ENCODE measurements at places on chromosomes 3 and 15.

GRCh38 chr3:89179355-89180001 is 72.1 kb downstream of the EPHA3 start:
- no peak for DNase-seq

- DNase-seq = peak; percentile 16
Measured at GRCh38 chr15:51283026-51283425, 55.4 kb downstream of the CYP19A1 start.

GRCh38 chr3:52277972-52278509 is 408 bp downstream of the WDR82 start:
- peak; percentile 81 for DNase-seq

- DNase-seq = no peak
Measured at GRCh38 chr15:68807249-68807648, 13.4 kb downstream of the ANP32A start.

GRCh38 chr3:101941318-101942040 is 92.2 kb downstream of the NFKBIZ start:
- no peak for DNase-seq

DNA sequence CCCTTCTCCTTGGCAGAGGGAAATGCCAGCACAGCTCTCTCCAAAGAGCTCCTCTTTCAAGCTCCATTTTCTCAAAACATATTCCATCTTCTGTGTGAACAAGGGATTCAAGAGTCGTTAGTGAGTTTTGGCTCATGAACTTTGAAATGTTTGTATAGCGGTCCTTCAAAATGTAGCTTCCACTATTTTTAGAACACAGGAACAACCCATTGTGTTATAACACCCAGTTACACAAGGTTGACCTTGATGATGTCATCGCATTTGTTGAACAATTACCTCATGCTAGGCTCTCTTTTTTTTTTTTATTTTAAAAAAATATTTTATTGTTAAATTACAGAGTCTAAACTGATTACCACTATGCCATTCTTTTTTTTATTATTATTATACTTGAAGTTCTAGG is 251.7 kb downstream of the THSD4 start:
- DNase-seq = no peak
